ENCODE measurements at places on chromosomes 1 and 21.

DNA sequence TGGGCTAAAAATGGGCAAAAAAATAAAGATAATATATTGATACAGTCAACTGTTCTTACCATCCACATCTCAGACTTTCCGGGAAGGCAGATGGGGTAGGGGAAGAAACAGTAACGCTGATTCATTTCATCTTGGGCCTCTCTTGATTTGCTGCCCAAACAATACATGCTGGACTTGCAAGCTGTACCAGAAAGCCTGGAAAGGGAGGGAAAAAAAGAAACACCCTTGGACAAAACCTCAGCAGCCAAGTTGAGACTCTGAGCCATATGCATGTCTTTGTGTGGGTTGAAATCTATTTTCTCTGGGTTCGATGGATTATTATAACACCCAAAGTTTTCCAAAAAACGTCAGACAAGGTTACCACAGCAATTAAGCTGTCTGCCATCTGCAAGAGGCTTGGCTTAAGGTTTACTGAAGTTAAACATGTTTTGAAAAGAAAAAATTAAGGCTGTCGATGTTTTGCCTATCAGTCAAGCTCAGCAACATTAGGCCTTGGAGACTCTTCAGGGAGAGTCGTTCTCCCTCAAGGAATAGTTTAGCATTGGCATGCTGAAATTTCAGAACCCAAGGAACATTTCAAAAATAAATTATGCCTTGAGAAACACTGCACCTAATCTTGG, 71.2 kb downstream of the PSMG1 start:
- DNase-seq, result no peak

DNA sequence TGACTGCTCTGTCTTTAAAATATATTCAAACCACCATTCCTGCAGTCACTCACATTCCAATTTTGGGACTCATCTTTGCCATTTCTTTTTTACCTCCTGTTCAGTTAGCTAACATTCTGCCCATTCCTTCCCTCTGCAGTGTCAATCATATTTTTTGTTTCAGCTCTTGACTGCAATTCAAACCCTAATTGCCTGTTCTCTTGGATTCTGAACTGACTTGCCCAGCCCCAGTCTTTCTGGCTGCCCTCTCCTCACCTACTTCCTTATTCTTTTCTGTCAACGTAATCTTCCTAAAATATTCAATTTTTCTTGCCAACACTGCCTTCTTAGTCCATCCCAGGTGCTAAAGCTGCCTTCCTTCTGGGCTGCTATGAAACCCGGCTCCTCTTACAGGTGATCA, 6.1 kb downstream of the PRDM2 start:
- no peak for DNase-seq

DNA sequence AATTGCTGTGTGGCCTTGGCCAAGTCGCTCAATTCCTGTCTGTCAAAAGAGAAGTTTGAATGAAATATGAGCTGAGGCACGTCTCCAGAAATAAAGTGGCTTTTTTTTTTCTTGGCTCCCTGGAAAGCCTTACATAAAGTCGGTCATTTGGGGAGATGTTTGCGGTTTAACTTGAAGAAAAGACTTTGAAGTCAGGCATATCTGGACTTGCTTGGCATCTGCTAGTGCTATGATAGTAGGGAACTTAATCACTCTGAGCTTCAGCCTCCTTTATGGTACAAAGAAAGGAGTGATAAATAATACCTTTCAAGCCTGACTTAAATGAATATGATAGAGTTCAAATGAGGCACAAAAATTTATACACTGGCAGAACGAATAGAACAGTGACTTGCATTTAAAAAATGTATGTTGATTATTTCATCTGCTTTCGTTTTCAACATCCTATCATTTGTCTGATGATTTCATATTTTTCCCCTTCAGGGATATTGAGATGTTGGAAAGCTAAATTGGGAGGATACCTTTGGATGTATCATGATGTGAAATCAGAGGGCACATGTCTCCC, 60.2 kb downstream of the FASLG start:
- no peak for DNase-seq

GRCh38 chr1:237562242-237562823, 328.4 kb downstream of the ZP4 start:
- no peak for DNase-seq

GRCh38 chr1:199279872-199280645, 641.2 kb downstream of the PTPRC start:
- no peak for DNase-seq

GRCh38 chr1:214370615-214371014, 89.7 kb downstream of the SMYD2 start:
- DNase-seq, result no peak

DNA sequence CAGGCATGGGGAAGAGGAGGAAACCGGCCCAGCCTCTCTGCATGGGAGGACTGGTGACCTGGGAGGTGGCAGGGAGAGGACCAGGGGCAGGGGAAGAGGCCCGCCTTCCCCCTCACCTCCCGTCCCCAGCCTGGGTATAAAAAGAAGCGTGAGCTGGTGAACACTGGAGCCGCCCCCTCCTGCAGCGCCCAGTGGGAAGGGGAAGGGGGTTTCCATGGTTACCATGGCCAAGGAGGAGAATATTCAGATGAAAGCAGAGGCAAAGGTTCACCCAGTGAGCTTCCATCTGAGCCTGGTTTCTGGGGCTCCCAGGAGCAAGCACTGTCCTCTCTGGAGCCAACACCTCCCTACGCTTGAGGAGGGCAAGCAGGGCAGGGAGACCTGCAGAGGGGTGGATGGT, 54.9 kb downstream of the ACOT7 start:
- DNase-seq, result no peak

DNA sequence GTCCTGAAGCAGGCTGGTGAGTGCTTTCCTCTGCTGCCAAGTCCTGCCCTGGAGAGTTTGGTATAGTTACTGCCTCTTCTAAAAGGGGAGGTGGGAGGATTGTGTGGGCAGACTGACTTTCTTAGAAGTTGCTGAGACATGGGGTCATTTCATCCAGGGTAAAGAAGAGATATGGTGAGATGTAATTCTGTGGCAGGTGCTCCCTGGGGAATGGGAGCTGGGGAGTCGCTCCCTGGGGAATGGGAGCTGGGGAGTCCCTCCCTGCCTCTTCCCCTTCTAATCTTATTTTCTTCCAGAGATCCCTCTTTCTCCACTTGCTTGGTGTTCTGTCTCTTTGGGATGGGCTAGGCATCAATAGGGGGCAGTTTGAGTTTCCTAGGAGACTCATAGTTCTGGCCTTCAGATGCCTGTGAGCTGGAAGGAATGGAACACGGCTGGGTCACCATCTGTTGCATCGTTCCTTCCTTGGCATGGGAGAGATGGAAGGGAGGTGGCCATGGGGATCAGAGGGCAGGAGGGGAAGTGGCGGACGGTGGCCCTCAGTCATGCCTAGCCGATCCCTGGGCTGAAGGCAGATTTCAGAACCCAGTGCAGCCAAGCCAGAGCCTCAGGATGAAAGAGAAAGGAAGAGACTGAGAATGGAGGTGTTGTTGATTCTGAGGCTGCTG, 59.0 kb downstream of the NFASC start:
- DNase-seq, result no peak

DNA sequence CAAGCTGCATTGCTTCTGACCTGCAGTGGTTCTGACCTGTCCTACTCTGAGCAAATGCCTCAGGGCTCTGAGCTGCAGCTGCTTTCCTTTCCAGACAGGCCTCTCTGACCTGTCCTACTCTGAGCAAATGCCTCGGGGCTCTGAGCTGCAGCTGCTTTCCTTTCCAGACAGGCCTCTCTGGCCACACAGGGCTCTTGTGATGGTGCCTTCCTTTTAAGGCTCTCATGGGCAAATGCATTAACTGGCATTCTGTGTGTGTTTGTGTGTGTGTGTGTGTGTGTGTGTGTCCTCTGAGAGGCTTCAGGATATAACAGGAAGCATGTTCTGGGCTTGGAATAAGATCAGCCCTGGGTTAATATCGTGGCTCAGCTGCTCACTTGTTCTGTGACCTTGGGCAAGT, 131.3 kb downstream of the NTPCR start:
- DNase-seq, result no peak

- DNase-seq, result no peak
Measured at GRCh38 chr1:240610636-240611035, 1.3 kb downstream of the GREM2 start.

GRCh38 chr21:24583473-24583872, 1023.8 kb downstream of the MRPL39 start:
- no peak for DNase-seq

GRCh38 chr1:164707868-164708331, 148.9 kb downstream of the PBX1 start:
- DNase-seq, result no peak

GRCh38 chr1:188343914-188344313, 1515.2 kb downstream of the PLA2G4A start:
- no peak for DNase-seq

GRCh38 chr21:45989355-45990048, 7.9 kb downstream of the COL6A1 start:
- no peak for DNase-seq

DNA sequence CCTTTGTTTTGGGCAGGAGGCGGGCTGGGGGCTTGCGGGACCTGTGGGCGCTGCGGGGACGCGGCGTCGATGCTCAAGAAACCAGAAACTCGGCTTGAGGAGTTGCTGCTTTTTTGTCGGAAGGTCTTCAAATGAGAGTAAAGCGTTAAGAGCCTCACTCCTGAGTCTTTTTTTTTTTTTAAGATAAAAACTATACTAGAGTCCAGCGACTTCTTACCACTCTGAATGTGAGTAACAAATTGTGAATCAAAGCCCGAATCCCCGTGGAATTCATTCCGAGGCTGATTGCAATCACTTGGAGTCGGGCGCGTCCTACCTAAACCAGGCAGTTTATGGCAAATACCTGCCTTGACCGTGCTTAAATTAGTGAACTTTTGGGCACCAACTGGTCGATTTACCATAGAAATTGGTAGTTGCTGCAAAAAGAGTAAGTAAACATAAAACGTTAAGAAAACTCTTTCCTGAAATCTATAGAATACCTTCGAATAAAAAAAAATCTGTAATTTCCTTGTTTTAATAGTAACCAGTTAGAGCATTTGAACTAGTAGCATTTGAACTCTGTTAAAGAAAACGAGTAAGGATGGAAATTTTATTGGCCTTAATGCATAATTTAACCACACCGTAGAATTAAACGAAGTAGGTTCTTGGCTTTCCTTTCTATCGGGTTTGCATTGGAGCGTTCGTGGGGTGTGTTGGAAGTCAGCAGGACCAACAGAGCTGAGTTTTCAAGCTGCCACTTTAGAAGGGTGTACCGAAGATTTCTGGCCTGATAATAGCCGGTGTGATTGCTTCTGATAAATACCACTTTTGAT, 769 bp downstream of the GPSM2 start:
- DNase-seq, result no peak

DNA sequence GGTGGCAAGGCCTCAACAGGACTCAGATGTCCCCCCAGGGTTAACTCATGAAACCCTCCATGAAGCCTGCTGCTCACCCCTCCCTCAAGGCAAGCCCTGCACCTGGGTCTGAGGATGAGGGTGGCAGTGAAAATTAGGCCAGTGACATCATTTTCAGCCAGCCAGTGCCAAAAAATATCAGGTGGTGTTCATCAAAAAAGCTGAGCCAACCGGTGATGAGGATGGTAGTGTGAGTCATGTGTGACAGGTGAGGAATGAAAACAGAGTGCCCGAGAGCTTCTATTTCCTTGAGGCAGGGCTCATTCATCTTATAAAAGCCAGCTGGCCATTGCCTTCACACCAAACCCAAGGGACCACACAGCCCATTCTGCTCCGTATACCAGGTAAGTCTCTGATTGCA, at the start of gene SPRR1A:
Gene SPRR1A, plus strand, starts transcription at position 339 of the 400 bp plus-strand sequence. CDS start 1,150 bp downstream, outside the sequence.
- no peak for DNase-seq

DNA sequence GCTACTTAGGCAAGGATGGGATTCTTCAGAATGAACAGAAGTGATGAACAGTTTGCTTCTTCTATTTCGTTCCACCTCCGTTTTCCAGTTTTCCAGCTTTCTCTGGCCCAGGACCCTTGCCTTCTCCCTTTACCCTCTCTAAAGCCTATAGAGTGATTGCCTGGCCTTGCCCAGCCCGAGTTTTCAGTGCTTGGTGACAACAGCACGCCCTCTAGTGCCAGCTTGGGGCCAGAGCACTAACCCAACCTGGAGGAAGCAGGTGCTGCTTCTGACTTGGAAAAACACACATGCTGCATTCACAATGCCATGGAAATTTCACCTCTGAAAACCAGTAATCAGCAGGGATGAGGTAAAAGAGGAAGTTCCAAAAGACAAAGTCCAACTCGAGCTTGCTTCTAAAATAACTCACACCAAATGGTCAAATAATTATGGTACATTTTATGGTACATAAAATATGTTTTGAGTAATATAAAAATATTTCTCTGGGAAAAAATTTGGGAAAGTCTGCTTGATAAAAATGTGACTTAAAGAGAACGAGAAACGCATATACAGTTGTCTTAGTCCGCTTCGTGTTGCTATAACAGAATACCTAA, 26.1 kb downstream of the UBE2T start:
- peak; percentile 52 for DNase-seq

- DNase-seq, result no peak
Measured at GRCh38 chr1:247415423-247416361, at the start of gene NLRP3. Gene NLRP3, plus strand, starts transcription at chr1:247416173. Its CDS starts 2,628 bp downstream, at chr1:247418801.

DNA sequence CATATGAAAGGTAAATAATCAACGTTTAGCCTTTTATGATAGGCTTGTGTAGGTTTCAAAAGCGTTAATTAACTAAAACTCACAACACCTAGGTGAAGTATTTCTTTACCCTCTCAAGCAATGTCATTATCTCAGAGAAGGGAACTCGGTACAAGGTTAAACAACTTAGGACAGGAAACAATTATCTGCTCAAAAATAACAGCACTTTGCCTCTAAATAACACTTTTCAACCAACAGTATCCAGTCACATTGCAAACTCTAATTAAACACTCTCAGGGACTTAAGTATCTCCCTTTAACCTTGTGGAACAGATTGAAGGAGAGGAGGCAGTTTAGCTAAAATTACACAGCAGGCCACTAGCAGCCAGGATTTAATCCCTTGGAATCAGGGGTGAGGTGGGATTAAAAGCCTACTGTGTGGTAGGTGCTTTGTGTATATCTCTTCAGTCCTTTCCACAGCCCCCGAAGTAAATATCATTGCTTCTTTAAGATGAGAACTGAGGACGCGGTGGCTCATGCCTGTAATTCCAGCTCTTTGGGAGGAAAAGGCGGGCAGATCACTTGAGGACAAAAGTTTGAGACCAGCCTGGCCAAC, 5.2 kb upstream of the AKNAD1 start:
- no peak for DNase-seq
